Mesangial cell (primary cell): ENCODE measurements at places on chromosomes 1 and 21. TPM values are rescaled to one million over a fixed set of nuclear protein-coding genes. Genes with fewer than 3 reads are reported as not detected.

S100A9 gene
- not detected in 2 replicates for total RNA-seq

MFAP2 gene
- total RNA-seq = 218 and 267 TPM in 2 replicates

PDXK gene
- 130 and 346 TPM in 2 replicates for total RNA-seq

FLAD1 gene
- total RNA-seq = 39.6 and 50.0 TPM in 2 replicates

PTCH2 gene
- total RNA-seq = under 0.01 TPM in 2 replicates

TTC39A gene
- total RNA-seq = 1.3 and 20.8 TPM in 2 replicates

KCNJ9 gene
- not detected in 2 replicates for total RNA-seq

GPX7 gene
- total RNA-seq = 55.1 and 59.7 TPM in 2 replicates

PRELP gene
- total RNA-seq = not detected in 2 replicates

ARHGAP30 gene
- not detected in 2 replicates for total RNA-seq
